ENCODE measurements at places on chromosomes 11 and 22.
A peak's percentile ranks its signal among the peaks of the same experiment; 100 is the strongest.

DNA sequence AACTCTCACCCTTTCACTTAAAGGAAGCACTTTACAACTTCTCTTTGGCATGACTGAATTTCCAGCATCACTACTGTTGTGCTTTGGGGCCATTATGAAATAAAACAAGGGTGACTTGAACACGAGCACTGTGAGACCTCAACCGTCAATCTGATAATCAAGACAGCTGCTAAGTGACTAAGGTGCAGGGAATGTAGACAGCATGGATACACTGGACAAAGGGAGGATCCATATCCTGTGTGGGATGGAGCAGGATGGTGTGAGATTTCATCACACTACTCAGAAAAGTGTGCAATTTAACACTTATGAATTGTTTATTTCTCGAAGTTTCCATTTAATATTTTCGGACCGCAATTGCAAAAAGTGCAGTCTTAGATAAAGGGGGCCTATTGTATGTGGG is 16.1 kb upstream of the EXPH5 start:
- DNase-seq, result no peak

GRCh38 chr11:78079232-78080083 is at the start of gene NDUFC2:
Gene NDUFC2, minus strand, starts transcription at chr11:78079862. Its CDS starts 118 bp downstream, at chr11:78079744.
- peak; percentile 73 for DNase-seq

DNA sequence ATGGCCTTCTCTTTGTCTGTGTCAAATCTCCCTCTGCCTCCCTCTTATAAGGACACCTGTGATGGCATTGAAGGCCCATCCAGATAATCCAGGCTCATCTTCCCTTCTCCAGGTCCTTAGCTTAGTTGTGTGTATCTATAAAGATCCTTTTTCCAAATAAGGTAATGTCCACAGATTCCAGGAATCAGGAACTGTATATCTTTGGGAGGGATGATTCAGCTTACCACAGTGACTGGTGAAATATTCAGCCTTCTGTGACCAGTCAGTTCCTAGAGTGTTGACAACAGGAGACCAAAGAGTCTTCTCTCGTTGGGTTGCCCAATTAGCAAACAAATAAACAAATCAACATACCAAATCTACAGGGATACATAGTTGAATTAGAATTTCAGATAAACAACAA is 175.8 kb downstream of the MPPED1 start:
- DNase-seq, result no peak

- no peak for DNase-seq
These were observed 477 bp downstream of the DPAGT1 start for GRCh38 chr11:119100994-119101758.

Data from smooth muscle cell of the brain vasculature (primary cell).